Gastrocnemius medialis (tissue), 4 donors: ENCODE measurements at places on chromosomes 2 and 18.

DNA sequence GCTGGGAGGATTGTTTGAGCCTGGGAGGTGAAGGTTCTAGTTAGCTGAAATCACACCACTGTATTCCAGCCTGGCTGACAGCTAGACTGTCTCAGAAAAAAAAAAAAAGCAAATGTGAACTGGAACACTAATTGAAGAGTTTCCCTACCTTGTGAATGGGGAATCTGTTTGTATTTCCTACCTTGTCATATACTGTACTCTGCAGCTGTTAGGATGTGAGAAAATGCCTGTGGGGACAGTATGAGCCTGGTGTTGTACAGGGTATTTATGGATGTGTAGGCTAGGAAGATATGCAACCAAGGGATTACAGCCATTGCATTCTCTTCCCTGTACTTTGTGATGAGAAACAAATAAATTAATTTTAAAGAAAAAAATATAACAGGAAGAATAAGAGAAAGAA lies 113.3 kb upstream of the FAM117B start:
- DNase-seq, result no peak

DNA sequence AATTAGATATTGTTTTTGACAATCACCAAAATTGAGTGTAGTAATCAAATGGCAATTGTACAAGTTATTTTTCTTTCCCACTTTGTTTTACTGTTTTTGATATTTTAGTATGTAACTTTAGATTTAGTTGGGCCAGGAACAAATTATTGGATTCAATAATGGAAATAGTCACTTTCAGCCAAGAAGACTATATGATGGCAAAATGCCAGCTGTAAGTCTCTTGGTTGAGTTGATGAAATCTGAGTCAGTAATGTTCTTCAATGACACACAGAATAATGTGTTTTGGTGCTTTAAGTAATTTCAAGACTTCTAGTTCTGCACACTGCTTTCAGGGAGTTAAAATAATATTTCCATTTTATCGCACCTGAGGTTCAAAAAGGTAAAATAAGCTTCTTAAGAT lies 2022.0 kb upstream of the CELF4 start:
- DNase-seq, result no peak

DNA sequence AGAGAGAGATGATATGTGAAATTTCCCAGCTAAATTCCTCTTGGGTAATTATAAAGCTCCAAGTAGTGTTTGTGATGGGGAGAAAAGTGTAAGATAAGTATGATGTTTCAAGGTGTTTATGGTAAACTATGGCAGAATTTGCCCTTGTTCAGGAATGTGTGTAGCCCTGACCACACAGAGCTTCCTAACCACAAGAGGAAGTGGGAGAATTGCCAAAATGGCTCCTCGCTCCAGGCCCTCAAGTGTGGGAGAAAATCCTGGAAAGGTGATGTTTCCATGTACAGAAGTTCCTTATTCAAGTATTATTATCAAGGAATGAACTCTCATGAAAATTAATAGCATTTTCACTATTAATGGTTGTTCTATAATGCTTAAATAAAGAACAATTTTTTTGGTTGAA lies 878.3 kb downstream of the TDRD15 start:
- no peak for DNase-seq

- no peak for DNase-seq
Observed at GRCh38 chr2:138777996-138778395, 2.2 kb downstream of the NXPH2 start.

GRCh38 chr2:16622399-16622968 lies 43.1 kb downstream of the CYRIA start:
- DNase-seq, result no peak

- DNase-seq, result no peak
Observed at GRCh38 chr18:49546278-49546677, 15.6 kb upstream of the LIPG start.

DNA sequence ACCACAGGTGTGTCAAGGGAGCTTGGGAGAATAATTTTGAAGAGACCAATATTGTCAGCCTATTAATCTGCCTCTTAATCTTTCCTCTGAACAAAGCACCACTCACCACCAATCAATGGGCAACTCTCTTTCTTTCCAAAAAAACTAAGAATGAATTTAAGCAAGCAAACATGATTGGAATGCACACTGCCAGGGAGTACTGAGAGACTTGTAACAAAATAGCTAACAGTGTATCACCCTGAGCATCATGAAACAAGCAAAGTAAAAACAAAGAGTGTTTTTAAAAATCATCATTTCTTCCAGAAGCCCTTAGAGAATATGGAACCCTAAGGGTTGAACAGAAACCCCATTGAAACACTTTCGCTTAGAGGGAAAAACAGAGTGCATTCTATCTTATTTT lies 299.7 kb downstream of the DSEL start:
- DNase-seq, result no peak
